Cardiac fibroblast (primary cell): ENCODE measurements at places on chromosomes 4 and X.

GRCh38 chr4:75251547-75251946 is 262.7 kb downstream of the RCHY1 start:
- DNase-seq, result no peak

GRCh38 chr4:176034499-176034898 is 31.1 kb upstream of the WDR17 start:
- peak; percentile 58 for DNase-seq

- DNase-seq, result no peak
These were observed 43.2 kb downstream of the HAND2 start for GRCh38 chr4:173486714-173487392.

DNA sequence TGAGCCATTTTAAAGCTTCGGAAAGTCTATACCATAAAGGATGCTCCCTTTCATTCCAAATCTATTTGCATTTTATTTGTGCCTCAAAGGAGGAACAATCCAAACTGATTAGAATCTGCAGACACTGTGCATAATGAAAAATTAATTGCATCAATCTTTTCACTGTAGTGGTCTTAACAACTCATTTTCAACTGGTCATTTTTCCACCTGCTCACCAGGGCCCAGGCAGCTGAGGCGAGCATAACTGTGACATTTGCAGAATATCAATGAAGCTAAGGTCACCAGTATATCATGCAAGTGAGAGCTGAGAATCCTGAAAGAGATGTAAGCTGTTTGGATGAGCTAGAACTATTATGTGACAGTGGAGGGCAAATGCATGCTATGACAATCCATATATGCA is 387.3 kb upstream of the TECRL start:
- no peak for DNase-seq
